CD4-positive, alpha-beta T cell treated with Interleukin-2 at 100 ng/mL for 4 hours (primary cell): ENCODE measurements at places on chromosomes 16 and 17.

- no peak for DNase-seq
These were observed 567 bp downstream of the SOX9 start for GRCh38 chr17:72121164-72122009.

GRCh38 chr17:2442166-2442565 is 41.3 kb upstream of the MNT start:
- no peak for DNase-seq

GRCh38 chr16:78576941-78577340 is 477.5 kb downstream of the WWOX start:
- no peak for DNase-seq

DNA sequence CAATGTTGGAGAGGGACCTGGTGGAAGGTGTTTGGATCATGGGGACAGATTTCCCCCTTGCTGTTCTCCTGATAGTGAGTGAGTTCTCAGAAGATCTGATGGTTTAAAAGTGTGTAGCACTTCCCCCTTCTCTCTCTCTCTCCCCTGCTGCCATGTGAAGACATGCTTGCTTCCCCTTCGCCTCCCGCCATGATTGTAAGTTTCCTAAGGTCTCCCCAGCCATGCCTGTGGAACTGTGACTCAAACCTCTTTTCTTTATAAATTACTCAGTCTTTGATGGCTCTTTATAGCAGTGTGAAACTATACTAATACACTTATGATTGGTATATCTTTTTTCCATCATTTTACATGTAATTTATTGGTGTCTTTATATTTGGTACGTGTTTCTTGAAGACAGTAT is 13.4 kb downstream of the ADGRG5 start:
- no peak for DNase-seq

GRCh38 chr16:62889097-62889496 is 852.9 kb upstream of the CDH8 start:
- no peak for DNase-seq

DNA sequence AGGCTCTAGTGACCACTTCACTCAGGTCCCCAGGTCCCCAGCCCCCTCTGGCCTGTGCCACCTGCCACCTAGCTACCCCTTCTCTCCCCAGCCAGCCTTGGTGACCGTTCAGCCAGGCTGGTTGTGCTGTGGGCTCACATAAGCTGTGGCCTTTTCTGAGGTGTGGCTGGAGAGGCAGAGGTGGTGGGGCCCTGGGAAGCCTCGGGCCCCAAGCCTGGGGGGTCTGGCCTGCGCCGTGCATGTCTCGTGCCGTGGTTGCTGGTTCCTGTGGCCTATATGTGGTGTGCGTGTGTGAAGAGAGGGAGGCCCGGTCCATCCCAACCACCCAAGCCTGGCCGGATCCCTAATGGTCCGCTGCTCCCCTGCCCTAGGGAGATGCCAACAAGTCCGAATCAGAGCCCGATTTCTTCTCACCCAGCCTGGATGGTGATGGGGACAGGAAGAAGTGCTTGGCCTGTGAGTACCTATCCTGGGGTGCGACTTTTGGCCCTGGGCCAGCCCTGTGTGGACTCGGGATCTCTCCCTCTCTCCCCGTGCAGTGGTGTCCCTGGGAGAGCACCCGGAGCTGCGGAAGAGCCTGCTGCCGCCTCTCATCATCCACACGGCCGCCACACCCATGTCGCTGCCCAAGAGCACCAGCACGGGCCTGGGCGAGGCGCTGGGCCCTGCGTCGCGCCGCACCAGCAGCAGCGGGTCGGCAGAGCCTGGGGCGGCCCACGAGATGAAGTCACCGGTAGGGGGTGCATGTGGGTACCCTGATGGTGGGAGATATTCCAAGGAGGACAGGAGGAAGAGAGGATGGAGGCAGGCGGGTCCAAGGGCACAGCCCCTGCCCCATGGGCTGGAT is 35.9 kb downstream of the CACNA1G start:
- no peak for DNase-seq
